CD4-positive, alpha-beta memory T cell (primary cell): ENCODE measurements at places on chromosomes 7 and 10. TPM values are rescaled to one million over a fixed set of nuclear protein-coding genes. Genes with fewer than 3 reads are reported as not detected.

TUBB8 gene
- not detected for polyA plus RNA-seq

DNA sequence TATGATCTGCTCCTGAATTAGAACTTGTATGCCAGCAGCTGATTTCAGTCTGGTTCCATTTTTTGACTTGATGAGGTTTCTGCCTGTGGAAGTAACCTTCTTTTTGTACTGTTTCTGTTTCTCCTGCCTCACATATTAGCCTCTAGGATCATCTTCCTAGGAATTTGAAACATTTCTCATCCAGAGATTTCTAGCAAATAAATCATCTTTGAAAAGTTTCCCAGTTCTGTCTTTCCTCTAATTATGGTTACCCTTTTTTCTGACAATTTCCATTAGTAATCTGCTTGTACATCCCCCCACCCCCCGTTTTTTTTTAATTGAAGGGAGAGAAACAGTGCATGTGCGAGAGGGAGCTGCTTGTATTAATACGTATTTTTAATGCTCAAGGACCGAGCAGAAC is 92.2 kb downstream of the NRF1 start:
- no peaks in the 10 kb centered on the region for H3K36me3 ChIP-seq
- H3K4me1 ChIP-seq = peaks cover 15% of the 10 kb centered on the region
- no peak overlapping the region for H3K27ac ChIP-seq
- no peaks in the 10 kb centered on the region for H3K27me3 ChIP-seq
- H3K4me3 ChIP-seq = no peak overlapping the region
- no peak for DNase-seq

DNA sequence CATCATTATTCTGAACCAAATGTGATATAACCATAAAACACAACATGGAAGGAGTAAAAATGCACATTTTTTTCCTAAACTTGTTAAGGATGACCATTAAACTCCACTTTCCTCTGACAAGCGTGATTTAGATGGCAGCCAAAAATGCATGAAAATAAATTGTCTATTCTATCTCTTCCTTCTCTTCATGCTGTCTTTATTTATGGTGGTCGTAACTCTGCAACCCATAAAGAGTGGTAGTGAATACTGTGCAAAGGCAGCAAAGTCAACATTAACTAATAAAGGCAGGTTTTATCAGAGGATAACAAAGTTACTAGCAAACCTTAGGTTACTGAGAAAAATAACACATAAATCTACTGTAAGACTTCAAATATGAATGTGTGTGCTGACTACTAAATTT is 106.6 kb downstream of the TPK1 start:
- no peak for DNase-seq
- no peaks in the 10 kb centered on the region for H3K27me3 ChIP-seq
- H3K4me3 ChIP-seq = no peak overlapping the region
- no peaks in the 10 kb centered on the region for H3K36me3 ChIP-seq

PFKFB3 gene
- polyA plus RNA-seq = 11.8 TPM

GRCh38 chr7:72016574-72016973 is 395.6 kb downstream of the CALN1 start:
- H3K4me3 ChIP-seq = no peak overlapping the region
- no peaks in the 10 kb centered on the region for H3K4me1 ChIP-seq
- no peak for DNase-seq
- no peaks in the 10 kb centered on the region for H3K36me3 ChIP-seq
- no peaks in the 10 kb centered on the region for H3K27me3 ChIP-seq
- H3K27ac ChIP-seq = no peak overlapping the region

DNA sequence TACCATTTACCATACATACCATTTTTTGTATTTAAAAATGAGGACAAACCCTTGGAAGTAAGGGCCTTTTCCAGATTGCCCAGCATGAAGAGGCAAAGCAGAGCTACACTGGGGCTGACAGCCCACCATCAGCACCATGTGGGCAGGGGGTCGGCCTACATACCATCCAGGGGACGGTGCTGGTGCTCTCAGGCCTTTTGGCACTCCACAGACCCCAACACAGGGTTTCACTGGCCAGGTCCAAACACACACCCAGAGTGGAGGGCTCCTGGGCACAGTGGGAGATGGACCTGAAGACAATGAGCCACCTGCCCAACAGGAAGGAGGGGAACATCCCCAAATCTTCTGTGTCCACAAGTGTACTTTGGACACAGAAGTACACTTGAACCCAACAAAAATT is 69.2 kb upstream of the CAMK2B start:
- H3K27me3 ChIP-seq = no peaks in the 10 kb centered on the region
- DNase-seq = no peak
- H3K4me1 ChIP-seq = no peaks in the 10 kb centered on the region
- H3K4me3 ChIP-seq = no peak overlapping the region
- H3K36me3 ChIP-seq = peaks cover 37% of the 10 kb centered on the region

DNA sequence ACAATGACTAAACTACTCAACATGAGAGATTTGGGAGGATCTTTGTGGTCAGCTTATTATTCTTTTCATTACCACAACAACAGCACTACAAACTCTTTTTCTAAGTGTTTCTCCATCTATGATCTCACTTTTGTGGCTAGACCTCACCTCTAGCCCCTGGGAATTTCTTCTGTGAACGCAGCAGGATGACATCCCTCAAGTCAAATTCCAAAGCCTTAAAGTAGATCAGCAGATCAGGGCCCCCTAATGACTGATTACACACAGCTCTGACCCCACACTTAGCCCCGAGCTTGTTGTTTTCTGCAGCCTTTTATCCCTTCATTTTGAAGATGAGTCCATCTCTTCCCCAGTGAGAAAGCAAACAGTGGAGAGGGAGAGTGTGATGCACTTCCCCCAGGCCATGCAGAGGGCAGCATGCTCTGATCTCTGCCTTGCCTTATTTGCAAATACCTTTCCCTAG is 27.3 kb downstream of the TFAM start:
- H3K4me1 ChIP-seq = no peaks in the 10 kb centered on the region
- H3K27ac ChIP-seq = no peak overlapping the region
- DNase-seq = no peak
- H3K36me3 ChIP-seq = no peaks in the 10 kb centered on the region
- no peaks in the 10 kb centered on the region for H3K27me3 ChIP-seq

DNA sequence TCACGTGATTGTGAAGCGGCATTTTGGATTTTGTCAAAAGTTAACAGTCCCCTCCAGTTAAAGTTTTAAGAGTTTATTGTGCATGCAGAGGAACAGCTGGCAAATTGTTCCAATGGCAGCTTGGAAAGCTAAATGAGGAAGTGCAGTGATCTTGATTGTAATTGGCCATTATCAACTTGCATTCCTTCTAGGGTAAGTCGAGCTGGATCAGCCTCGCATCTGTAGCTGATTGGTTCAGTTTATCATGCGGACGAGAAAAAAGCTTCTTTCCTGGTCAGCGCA is 566 bp downstream of the ZNF789 start:
- peak overlapping the region; percentile 80 for H3K27ac ChIP-seq
- no peak for DNase-seq
- peaks cover 20% of the 10 kb centered on the region for H3K4me1 ChIP-seq
- no peaks in the 10 kb centered on the region for H3K27me3 ChIP-seq
- no peaks in the 10 kb centered on the region for H3K36me3 ChIP-seq

PLEKHS1 gene
- not detected for polyA plus RNA-seq

IGFBP1 gene
- not detected for polyA plus RNA-seq

- no peaks in the 10 kb centered on the region for H3K4me1 ChIP-seq
- no peak for DNase-seq
- H3K27ac ChIP-seq = no peak overlapping the region
- peaks cover 3% of the 10 kb centered on the region for H3K27me3 ChIP-seq
Measured at GRCh38 chr7:155860840-155861479, 48.7 kb upstream of the SHH start.

CYP17A1 gene
- polyA plus RNA-seq = not detected

- no peaks in the 10 kb centered on the region for H3K36me3 ChIP-seq
- H3K27me3 ChIP-seq = no peaks in the 10 kb centered on the region
- H3K4me1 ChIP-seq = no peaks in the 10 kb centered on the region
- DNase-seq = no peak
- no peak overlapping the region for H3K4me3 ChIP-seq
- no peak overlapping the region for H3K27ac ChIP-seq
Measured at GRCh38 chr10:98460837-98461499, 14.2 kb upstream of the HPS1 start.

DNA sequence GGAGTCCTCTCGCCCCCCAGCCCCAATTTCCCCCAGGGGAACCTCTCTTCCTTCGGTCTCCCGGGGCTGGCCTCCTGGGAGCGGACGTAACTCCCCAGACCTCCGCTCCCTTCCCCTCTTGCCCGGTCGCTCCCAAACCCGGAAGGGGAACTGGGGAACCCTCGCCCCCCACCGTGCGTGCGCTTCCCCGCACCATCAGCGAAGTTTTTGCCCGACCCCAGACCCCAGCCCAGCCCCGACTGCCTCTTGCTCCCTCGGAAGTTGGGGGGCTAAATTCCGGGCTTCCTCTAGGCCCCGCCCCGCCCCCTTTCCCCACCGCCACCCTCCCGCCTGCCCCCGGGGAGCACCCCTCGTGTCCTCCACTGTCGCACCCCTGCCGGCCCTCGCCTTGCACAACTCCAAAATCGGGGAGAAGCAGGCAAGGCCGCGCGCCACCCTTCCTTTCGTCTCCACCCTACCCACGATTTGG is 436 bp downstream of the GNB2 start:
- no peaks in the 10 kb centered on the region for H3K27me3 ChIP-seq
- H3K4me1 ChIP-seq = peaks cover 30% of the 10 kb centered on the region
- peak overlapping the region; percentile 92 for H3K27ac ChIP-seq

DNA sequence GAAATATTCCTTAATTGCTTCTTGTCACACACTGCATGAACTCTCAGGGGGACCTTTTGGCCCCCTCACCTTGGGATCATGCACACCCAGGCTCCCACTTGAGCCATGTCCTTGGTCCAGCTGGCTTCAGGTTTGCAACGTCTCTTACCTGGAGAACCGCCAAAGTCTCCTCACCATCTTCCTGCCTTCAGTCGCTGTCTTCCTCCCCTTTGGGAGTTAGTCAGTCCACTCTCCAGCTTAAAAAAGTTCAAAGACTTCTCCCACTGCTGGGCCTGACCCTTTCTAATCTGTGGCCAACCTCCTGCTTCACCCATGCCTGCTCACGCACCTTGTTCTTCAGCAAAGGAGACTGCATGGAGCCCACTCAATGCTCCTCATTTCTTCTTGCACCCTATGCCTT is 82.6 kb upstream of the LRRC4 start:
- no peak for DNase-seq
- no peak overlapping the region for H3K27ac ChIP-seq
- H3K27me3 ChIP-seq = no peaks in the 10 kb centered on the region

CTAGE15 gene
- polyA plus RNA-seq = 0.11 TPM

GRCh38 chr10:16788125-16788524 is 29.1 kb downstream of the RSU1 start:
- no peaks in the 10 kb centered on the region for H3K36me3 ChIP-seq
- DNase-seq = peak; percentile 15
- H3K27ac ChIP-seq = peak overlapping the region; percentile 76
- no peak overlapping the region for H3K4me3 ChIP-seq
- H3K27me3 ChIP-seq = no peaks in the 10 kb centered on the region

SUN3 gene
- not detected for polyA plus RNA-seq

FANK1 gene
- not detected for polyA plus RNA-seq

DNA sequence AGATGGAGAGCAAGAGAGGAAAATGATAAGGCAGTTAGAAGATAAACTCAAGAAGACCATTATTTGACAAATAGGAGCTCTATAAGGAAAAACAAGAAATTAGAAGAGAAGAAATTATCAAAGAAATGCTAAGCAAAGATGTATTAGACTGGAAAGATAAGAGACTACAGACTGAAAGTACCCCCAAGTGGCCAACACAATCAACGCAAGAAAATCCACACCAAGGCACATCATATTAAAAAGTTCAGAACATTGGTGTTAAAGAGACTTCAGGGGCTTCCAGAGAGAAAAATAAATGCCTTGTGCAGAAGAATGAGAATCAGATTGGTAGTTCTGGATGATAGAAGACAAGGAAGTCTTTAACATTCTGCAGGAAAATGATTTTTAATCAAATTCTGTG is 46.0 kb downstream of the SH2D4B start:
- H3K4me1 ChIP-seq = no peaks in the 10 kb centered on the region
- DNase-seq = no peak
- no peak overlapping the region for H3K4me3 ChIP-seq
- H3K36me3 ChIP-seq = no peaks in the 10 kb centered on the region

DNA sequence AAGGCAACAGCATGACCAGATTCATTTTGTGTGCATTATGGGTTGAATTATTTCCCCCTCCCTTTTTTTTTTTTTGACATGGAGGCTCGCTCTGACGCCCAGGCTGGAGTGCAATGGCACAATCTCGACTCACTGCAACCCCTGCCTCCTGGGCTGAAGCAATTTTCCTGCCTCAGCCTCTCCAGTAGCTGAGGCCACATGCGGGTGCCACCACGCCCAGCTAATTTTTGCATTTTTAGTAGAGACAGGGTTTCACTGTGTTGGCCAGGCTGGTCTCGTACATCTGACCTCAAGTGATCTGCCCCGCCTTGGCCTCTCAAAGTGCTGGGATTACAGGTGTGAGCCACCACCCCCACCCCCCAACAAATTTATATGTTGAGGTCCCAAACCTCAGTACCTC is 42.0 kb downstream of the ZNF783 start:
- no peaks in the 10 kb centered on the region for H3K36me3 ChIP-seq
- no peak for DNase-seq
- H3K4me3 ChIP-seq = no peak overlapping the region

MRLN gene
- polyA plus RNA-seq = not detected

DNA sequence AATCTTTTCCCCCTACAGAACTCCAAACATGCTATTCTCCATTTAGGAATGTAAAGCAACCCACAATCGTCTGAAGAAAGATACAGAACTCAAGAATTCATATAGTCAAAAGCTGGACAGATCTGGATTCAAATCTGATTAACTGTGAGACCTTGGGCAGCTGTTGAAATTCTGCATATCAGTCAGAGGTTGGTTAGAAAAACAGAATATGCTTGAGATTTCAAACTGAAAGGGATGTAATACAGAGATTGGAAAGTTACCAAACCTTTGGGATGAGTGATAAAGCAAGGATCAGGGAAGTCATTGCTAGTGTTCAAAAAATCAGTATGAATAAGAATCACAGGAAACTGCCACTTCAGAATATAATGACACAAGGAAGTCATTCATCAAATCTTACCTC is 406.6 kb downstream of the HTR7 start:
- H3K4me3 ChIP-seq = no peak overlapping the region
- no peaks in the 10 kb centered on the region for H3K27me3 ChIP-seq
- H3K36me3 ChIP-seq = no peaks in the 10 kb centered on the region
- H3K27ac ChIP-seq = no peak overlapping the region
- DNase-seq = no peak
- H3K4me1 ChIP-seq = no peaks in the 10 kb centered on the region

DNA sequence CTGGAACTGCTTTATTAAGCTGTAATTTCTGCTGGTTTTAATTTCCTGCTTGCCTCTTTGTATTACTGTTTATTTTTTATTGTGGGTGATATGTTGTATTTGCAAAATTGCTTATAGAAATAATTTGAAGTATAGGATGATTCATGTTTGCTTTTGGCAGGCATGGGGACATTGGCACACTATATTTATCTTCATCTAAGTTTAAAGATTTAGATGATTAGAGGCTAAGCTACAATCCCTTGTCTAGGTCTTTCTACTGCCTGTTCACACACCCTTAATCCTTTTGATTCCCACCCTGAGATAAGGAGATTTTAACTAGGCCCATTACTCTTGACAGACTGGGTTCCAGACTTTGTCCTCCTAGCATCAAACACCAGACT is 182.8 kb upstream of the KAT6B start:
- no peak for DNase-seq
- no peak overlapping the region for H3K27ac ChIP-seq
- no peak overlapping the region for H3K4me3 ChIP-seq
- no peaks in the 10 kb centered on the region for H3K27me3 ChIP-seq

- H3K4me3 ChIP-seq = no peak overlapping the region
- no peak for DNase-seq
- no peak overlapping the region for H3K27ac ChIP-seq
Measured at GRCh38 chr7:30260246-30260768, 24.1 kb upstream of the ZNRF2 start.

GRCh38 chr10:31621733-31622132 is 302.7 kb downstream of the ZEB1 start:
- H3K4me3 ChIP-seq = no peak overlapping the region
- no peaks in the 10 kb centered on the region for H3K4me1 ChIP-seq
- no peaks in the 10 kb centered on the region for H3K36me3 ChIP-seq
- H3K27me3 ChIP-seq = no peaks in the 10 kb centered on the region
- DNase-seq = no peak
